ENCODE measurements at places on chromosomes 7 and 10. TPM values are rescaled to one million over a fixed set of nuclear protein-coding genes. Genes with fewer than 3 reads are reported as not detected.
A peak's percentile ranks its signal among the peaks of the same experiment; 100 is the strongest.

- H3K27ac ChIP-seq = no peak overlapping the region
- DNase-seq = no peak
- no peaks in the 10 kb centered on the region for H3K36me3 ChIP-seq
- H3K4me1 ChIP-seq = no peaks in the 10 kb centered on the region
Observed at GRCh38 chr7:56174346-56174874, 58.2 kb upstream of the NUPR2 start.

DNA sequence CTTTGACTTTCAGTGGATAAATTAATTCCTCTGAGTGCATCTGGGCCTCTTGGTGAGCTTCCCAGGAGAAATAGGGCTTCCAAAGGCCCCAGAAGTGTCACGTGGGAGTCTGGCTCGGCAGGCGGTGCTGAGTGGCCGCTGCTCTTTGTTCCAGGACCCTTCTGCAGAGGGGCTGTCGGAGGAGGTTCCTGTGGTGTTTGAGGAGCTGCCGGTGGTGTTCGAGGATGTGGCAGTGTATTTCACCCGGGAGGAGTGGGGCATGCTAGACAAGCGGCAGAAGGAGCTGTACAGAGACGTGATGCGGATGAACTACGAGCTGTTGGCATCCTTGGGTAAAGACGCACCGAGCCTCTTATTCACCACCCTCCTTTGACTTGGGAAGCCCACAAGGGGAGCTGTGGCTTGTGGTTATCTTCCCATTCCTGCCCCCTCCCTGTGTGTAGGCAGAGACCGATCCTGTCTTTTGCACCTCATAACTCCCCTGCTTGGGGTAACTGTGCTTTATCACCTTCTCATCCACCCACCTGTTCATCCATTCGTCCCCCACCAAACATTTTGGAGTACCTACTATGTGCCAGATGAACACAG lies 11.9 kb downstream of the ZNF862 start:
- H3K4me1 ChIP-seq = no peaks in the 10 kb centered on the region
- H3K36me3 ChIP-seq = peaks cover 2% of the 10 kb centered on the region
- no peak overlapping the region for H3K4me3 ChIP-seq
- DNase-seq = peak; percentile 59
- no peak overlapping the region for H3K27ac ChIP-seq

- no peak overlapping the region for H3K27ac ChIP-seq
- H3K36me3 ChIP-seq = no peaks in the 10 kb centered on the region
- H3K4me3 ChIP-seq = no peak overlapping the region
- no peak for DNase-seq
Observed at GRCh38 chr7:49639068-49639593, 134.3 kb upstream of the VWC2 start.

DNA sequence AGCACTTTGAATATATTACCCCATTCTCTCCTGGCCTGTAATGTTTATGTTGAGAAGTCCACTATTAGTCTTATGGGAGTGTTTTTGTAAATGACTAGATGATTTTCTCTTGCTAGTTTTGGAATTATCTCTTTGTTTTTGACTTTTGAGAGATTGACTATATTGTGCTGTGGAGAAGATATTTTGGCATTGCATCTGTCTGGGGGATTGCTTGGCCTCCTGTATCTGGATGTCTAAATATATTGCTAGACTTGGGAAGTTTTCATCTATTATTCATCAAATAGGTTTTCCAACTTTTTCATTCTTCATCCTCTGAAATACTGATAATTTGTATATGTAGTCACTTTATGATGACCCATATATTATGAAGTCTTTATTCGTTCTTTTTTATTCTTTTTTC lies 277.1 kb upstream of the PCDH15 start:
- H3K27me3 ChIP-seq = no peaks in the 10 kb centered on the region
- no peak for DNase-seq
- no peak overlapping the region for H3K4me3 ChIP-seq
- H3K36me3 ChIP-seq = no peaks in the 10 kb centered on the region
- no peaks in the 10 kb centered on the region for H3K4me1 ChIP-seq
- H3K27ac ChIP-seq = no peak overlapping the region

- no peak for DNase-seq
- H3K27ac ChIP-seq = no peak overlapping the region
- peaks cover 6% of the 10 kb centered on the region for H3K27me3 ChIP-seq
- H3K4me1 ChIP-seq = no peaks in the 10 kb centered on the region
- no peaks in the 10 kb centered on the region for H3K36me3 ChIP-seq
Observed at GRCh38 chr10:126561921-126562680, 108.4 kb downstream of the C10orf90 start.

DNA sequence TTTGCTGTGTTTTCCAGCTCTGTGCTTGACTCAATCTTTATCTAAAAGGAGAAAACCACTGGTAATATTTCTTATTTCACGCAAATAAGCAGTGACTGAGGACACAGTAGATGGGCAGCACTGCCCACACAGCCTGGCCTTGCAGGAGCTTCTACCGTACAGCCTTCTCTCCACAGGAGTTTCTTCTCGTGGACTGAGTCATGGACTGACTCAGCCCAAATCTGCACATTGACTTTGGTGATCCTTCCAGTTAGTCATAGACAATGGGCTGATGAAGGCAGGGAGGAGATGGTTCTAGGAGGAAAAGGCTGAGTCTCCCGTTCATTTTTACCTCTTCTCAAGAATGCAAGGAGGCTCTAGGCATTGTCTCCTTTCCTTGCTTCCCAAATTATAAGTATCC lies 200.7 kb downstream of the RAPGEF5 start:
- H3K36me3 ChIP-seq = no peaks in the 10 kb centered on the region
- H3K4me1 ChIP-seq = no peaks in the 10 kb centered on the region
- no peak overlapping the region for H3K27ac ChIP-seq
- H3K4me3 ChIP-seq = no peak overlapping the region

GRCh38 chr7:151875942-151876898 lies 695 bp downstream of the PRKAG2 start:
- peak overlapping the region; percentile 26 for H3K4me3 ChIP-seq
- H3K27ac ChIP-seq = no peak overlapping the region
- H3K36me3 ChIP-seq = no peaks in the 10 kb centered on the region

GRCh38 chr7:137539111-137539715 lies 195.7 kb upstream of the PTN start:
- H3K36me3 ChIP-seq = no peaks in the 10 kb centered on the region
- DNase-seq = peak; percentile 84
- H3K4me3 ChIP-seq = no peak overlapping the region
- peaks cover 7% of the 10 kb centered on the region for H3K4me1 ChIP-seq

DNA sequence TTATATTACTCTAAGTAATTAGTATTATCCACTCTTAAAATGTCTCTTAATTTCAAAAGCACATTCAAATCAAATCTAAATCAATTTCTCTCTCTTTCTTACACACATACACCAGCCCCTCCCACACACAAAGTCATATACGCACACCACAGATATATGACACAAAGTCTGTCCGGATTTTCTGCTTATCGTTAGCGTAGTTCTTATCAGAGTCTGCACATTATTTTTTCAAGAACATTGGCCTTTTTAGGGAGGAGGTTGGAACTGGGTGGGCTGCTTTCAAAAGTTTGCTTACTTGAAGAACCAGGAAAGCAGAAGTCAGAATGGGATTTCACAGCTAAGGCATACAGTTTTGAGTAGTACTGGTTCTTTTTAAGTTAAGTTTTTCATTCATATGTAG lies 387.6 kb upstream of the CHRM2 start:
- no peaks in the 10 kb centered on the region for H3K36me3 ChIP-seq
- H3K4me3 ChIP-seq = no peak overlapping the region
- no peaks in the 10 kb centered on the region for H3K27me3 ChIP-seq
- no peak overlapping the region for H3K27ac ChIP-seq

DNA sequence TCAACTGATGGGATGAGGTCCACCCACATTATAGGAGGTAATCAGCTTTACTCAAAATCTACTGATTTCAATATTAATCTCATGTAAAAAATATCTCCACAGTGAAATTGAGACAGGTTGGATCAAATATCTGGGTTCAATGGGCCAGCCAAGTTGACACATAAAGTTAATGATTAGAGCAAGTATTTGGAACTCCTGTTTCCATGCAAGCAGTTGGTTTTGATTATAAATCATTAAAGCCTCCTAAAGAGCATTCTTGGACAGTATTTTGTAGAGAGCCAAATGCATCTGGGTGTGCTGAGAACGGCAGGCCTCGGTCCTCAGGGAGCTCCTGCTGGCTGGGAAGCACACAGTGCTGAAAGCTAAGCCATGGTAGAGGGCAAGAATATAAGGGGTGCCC lies 126.9 kb upstream of the BTBD16 start:
- H3K27ac ChIP-seq = no peak overlapping the region
- DNase-seq = no peak
- no peaks in the 10 kb centered on the region for H3K27me3 ChIP-seq
- H3K4me1 ChIP-seq = peaks cover 44% of the 10 kb centered on the region
- H3K4me3 ChIP-seq = no peak overlapping the region
- H3K36me3 ChIP-seq = no peaks in the 10 kb centered on the region

DNA sequence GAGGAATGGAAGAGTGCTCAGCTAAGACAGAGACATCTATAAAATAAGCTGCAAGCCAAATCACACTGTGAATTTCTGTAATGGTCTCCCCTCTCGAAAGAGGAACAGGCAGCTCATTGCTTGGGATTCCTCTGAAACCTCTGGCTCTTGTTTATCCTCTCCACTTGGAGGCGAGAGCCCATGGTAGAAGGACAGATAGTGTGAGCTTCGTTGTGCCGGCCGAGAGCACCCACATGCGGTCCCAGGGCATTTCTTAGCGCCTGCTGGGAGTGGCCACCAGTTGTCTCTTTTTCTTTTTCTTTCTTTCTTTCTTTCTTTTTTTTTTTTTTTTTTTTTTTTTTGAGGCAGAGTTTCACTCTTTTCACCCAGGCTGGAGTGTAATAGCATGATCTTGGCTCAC lies 26.2 kb downstream of the CNPY1 start:
- H3K4me1 ChIP-seq = no peaks in the 10 kb centered on the region
- H3K27ac ChIP-seq = no peak overlapping the region
- no peaks in the 10 kb centered on the region for H3K27me3 ChIP-seq
- no peak overlapping the region for H3K4me3 ChIP-seq

DNA sequence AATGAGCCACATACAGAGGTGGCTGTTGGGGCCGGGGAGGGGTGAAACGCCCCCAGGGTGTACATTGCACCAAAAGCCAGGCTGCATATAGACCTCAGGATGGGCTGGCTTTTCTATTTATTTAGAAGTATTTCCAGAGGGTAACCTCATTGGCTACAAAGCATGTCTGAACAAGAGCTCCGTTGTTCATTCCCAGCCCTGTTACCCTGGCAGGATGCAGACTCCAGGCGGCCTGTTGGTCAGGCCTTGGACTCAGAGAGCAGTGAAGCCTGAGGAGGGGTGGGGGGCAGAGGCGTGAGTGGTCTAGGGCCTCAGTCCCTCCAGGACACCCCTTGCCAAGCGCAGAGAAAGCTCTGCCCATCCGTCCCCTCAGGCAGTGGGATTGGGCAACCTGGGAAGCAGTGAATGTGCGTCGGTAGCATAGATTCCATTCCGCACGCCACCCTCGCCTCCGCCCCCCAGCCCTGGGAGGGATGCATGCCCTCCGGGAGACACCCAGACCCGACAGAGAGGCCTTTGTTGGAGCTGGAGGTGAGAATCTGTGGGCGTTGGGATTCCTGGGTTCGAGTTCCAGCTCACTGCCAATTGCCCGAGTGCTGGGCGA lies 41.9 kb downstream of the TCF7L2 start:
- no peak overlapping the region for H3K27ac ChIP-seq
- no peaks in the 10 kb centered on the region for H3K4me1 ChIP-seq
- no peak overlapping the region for H3K4me3 ChIP-seq
- no peaks in the 10 kb centered on the region for H3K36me3 ChIP-seq
- no peak for DNase-seq
- H3K27me3 ChIP-seq = no peaks in the 10 kb centered on the region

DNA sequence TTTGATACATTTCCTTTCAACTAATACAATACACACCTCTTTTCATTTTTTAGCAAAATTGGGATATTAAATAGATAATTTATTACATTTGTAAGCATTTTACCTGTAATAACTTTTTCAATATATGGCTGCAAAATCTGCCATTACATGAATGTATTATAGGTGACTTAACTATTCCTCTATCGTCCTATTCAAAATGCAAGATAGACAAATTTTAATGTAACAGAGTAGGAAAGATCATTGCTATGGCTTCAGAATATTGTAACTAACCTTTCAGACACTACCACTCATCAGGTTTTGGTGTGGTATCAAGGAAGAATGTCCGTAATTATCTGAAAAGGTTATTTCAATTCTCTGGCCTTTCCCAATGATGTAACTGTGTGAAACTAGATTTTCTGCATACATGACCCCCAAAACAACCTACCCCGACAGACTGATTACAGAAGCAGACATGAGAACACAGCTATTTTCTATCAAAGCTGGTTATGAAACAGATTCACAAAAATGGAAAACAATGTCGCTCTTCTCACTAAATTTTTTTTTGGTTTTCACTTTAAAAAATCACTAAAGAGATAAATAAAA lies 211.2 kb downstream of the FAM107B start:
- H3K27ac ChIP-seq = no peak overlapping the region
- no peaks in the 10 kb centered on the region for H3K27me3 ChIP-seq
- H3K4me1 ChIP-seq = no peaks in the 10 kb centered on the region
- no peak overlapping the region for H3K4me3 ChIP-seq
- peaks cover 2% of the 10 kb centered on the region for H3K36me3 ChIP-seq

DNA sequence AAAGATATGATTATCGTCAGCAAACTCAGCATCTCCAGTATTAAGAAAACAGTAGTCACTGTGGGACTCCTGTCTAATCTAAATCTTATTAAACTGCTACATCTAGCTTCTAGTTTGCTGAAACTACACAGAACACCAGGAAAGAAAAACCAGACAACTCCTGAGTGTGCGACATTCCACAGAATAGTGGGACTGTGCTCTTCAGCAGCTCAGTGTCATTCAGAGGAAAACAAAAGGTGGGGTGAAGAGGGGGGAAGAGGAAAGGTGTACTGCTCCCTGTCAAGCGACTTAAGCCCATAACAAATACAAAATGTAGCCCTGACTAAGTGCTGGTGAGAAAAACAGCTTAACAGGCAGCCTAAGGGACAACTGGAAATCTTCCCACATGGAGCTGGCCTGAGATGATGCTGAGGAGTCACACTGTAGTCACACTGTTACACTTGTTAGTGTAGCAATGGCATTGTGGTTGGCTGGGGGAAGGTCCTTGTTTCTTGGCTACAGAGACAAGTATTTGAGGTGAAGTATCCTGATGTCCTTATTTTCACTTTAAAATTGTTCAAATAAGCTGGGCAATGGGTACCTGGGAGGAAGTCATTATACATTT lies 135.5 kb downstream of the USP6NL start:
- peak; percentile 5 for DNase-seq
- H3K4me1 ChIP-seq = no peaks in the 10 kb centered on the region
- no peak overlapping the region for H3K27ac ChIP-seq
- H3K27me3 ChIP-seq = no peaks in the 10 kb centered on the region
- H3K4me3 ChIP-seq = no peak overlapping the region

- no peak overlapping the region for H3K27ac ChIP-seq
- no peak overlapping the region for H3K4me3 ChIP-seq
- peak; percentile 49 for DNase-seq
- H3K36me3 ChIP-seq = peaks cover 4% of the 10 kb centered on the region
- H3K27me3 ChIP-seq = no peaks in the 10 kb centered on the region
Observed at GRCh38 chr7:2266911-2267310, 24.9 kb downstream of the NUDT1 start.

- no peaks in the 10 kb centered on the region for H3K36me3 ChIP-seq
- DNase-seq = peak; percentile 91
- peak within 1 kb of the TSS; percentile 81 for H3K4me3 ChIP-seq
- H3K27ac ChIP-seq = peak within 1 kb of the TSS; percentile 97
Observed at GRCh38 chr10:63465293-63466143, at the start of gene JMJD1C. JMJD1C (minus strand) TSS chr10:63465977; CDS start chr10:63465662, 315 bp downstream.

- no peaks in the 10 kb centered on the region for H3K27me3 ChIP-seq
- peak; percentile 8 for DNase-seq
Observed at GRCh38 chr10:36578306-36578705, 547.1 kb upstream of the ANKRD30A start.

Gene SLC26A3
- not detected for total RNA-seq

Gene CLEC2L
- total RNA-seq = not detected

Gene ATOH7
- not detected for total RNA-seq

Measured in fibroblast of lung (primary cell).